ENCODE measurements at places on chromosomes 2 and 18.

GRCh38 chr18:3294435-3295080, 32.6 kb downstream of the MYL12B start:
- no peak for DNase-seq

DNA sequence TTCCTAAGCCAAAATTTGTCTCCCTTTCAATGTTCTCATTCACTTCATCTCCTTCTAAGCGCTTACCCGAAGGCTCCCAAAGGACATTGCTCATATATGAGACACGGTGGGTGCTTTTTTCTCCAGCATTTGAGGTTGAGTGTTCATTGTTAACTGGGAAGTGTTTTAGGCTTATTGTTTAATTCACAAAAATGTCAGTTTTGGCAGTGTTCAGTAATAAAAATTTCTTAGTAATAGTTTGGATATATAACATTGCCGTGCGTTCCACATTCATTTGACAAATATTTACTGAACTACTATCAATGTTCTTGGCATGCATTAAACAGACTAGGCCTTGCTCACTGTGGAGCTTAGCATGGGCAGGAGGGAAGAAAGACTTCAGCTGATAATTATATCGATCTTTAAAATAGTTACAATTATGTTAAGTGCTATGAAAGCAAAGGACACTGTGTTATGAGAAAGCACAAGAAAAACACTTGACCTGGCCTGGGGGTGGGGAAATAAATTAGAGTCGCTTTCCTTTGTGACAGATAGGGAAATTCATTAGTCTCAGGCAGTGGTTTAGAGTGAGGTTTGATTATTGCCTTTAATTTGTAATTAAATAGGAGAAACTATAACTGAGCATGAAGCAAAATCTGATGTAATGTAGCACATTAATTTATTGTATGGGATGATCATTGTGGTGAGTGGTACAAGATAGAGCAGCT, 82.2 kb upstream of the DOCK10 start:
- no peak for DNase-seq

GRCh38 chr18:59208602-59209125, 11.3 kb upstream of the GRP start:
- no peak for DNase-seq

DNA sequence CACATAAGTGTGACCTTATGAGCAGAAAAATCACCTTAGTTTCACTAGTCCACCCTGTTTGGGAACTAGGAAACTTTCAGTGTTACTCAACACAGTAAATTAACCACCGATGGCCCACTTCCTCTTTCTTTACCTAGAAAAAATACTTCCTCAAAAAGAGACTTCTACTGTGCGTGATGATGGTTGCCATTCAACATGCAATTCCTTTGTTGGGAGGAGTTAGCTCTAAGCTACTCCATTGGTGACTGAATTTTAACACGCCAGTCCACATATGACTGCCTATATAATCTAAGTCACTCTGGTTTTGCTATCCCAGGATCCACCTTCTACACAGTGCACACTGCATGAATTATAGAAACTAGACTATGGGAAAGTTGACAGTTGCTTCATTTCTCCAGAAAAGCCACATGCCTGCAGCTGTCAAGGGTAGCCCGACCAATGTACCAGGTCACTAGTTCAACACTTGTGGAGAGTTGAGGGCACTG, 47.8 kb upstream of the REG3G start:
- peak; percentile 10 for DNase-seq

DNA sequence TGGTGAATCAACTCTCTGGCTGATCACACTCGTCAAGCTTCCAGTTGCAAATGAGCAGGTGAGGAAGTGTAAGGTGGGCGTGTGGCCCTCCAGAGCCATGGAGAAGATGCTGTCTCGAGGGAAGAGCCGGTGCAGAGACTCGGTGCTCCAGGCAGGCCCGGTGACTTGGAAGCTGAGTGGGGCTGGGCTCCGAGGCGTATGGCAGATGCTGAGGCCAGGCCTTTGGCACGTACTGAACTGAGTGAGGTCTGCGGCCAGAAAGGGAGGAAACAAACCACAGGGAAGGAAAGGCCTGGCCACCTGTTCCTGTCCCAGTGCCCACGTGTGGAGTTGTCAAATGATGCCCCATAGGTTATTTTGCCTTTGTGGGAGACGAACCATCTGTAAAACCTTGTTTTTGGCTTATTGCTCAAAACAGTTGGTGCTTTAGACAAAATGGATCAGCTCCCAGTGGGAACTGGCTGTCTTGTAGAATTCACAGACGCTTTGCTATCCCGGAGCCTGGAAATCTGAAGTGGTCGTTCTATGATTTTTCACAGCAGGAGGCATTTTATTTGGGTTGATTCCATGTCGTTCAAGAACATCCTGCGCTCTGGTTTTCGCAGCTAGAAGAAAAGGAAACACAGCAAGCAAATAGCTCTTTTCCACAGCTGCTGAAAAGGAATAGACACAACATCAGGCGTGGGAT, 117.5 kb upstream of the TMEM18 start:
- DNase-seq: no peak

DNA sequence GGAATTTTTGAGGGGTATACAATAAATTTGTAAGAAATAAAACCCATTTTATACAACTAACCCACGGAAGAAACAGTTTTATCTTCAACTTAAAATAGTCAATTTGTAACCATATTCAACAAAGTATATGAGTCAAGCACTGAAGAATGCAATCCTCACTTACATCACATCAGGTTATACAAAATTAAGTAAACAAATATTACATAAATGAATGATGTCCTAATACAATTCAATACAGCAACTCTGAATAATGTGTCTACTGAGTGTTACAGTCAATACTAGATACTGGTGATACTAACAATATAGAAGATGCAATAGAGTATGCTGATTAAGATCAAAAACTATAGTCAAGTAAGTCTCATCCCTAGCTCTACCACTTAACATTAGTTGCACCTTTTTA, 58.6 kb downstream of the FANCL start:
- no peak for DNase-seq

DNA sequence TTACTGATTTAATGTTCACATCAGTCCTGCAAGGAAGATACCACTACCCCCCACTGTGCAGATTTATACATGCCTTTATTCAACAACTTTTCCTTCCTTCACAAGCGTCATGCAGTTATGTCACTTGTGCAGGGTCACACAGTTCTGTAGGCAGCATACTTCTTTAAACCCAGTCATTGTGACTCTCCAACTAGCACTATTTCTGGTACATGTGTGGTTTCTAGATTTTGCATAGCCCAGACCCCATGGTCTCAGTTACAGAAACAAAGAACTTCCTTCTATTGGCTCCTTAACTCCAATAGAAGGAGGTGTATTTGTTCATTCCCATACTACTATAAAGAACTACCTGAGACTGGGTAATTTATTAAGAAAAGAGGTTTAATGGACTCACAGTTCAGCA, 333.1 kb downstream of the ZNF516 start:
- no peak for DNase-seq

GRCh38 chr2:79219383-79219988, 59.9 kb upstream of the REG3A start:
- peak; percentile 62 for DNase-seq

- DNase-seq: no peak
Observed at GRCh38 chr2:2520401-2520811, 189.3 kb upstream of the MYT1L start.

DNA sequence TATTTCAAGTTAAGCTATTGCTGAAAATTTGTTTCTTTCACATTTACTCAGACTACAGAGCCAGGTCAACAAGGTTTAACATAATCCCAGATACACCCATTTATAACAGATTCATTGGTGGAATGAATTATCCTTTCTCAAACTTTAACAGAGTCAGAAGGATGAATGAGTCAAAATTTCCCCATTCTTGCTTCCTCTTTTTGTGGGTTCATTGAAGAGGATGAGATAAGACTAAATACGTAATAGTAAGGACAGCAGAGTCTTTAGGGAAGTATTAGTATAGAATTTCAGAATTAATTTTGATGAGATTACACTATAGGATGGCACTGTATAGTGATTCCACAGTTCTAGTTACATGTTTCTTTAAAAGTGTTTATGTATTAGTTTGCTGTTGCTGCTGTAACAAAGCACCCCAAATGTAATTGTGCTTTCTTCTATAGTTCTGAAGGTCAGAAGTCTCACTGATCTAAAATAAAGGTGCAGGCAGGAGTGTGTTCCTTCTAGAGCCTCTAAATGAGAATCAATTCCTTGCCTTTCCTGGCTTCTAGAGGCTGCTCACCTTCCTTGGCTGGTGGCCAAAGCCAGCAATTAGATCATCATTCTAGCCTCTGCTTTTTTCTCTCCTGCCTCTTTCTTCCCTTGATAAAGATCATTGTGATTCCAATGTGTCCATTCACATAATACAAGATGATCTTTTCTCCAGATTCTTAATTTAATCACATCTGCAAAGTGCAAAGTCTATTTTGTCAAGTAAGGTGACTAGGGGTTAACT, 309.3 kb upstream of the PIK3C3 start:
- DNase-seq: no peak

GRCh38 chr18:44518091-44518615, 162.5 kb upstream of the SETBP1 start:
- no peak for DNase-seq

DNA sequence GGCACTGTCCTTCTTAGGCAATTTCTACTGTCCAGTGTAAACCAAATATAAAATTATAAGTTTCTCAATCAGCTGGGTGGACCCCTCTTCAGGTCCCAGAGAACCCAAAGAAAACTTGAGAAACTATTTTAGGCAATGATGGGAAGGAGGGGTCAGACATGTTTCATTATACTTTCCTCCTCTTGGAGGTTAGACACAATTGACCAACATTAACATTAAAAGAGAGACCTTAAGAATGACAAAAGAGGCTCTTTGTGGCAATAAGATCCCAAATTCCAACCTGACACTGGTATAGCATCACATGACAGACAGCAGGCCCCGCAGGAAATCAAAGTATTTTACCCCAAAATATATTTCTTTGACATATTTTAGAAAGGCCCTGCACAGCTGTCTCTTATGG, 73.1 kb downstream of the LRRTM1 start:
- DNase-seq: no peak

DNA sequence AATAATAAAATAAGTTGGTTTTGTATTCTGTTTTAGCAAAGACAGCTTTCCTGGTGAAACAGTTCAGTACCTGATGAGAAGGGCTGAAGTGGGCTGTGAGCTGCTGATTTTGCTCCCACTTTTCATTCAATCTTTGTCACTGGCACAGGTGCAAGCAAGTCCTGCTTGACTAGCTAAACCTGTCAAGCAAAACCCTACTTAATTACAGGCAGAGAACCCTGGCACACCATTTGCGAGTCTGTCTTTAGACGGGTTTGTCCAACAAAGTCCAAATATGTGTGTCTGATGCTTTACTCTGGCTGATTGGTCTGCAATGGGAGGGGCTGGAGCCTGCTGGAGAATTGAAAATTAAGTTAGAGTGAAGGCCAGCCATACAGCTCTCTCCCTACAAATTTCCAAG, 267.2 kb downstream of the EPHA4 start:
- DNase-seq: no peak

DNA sequence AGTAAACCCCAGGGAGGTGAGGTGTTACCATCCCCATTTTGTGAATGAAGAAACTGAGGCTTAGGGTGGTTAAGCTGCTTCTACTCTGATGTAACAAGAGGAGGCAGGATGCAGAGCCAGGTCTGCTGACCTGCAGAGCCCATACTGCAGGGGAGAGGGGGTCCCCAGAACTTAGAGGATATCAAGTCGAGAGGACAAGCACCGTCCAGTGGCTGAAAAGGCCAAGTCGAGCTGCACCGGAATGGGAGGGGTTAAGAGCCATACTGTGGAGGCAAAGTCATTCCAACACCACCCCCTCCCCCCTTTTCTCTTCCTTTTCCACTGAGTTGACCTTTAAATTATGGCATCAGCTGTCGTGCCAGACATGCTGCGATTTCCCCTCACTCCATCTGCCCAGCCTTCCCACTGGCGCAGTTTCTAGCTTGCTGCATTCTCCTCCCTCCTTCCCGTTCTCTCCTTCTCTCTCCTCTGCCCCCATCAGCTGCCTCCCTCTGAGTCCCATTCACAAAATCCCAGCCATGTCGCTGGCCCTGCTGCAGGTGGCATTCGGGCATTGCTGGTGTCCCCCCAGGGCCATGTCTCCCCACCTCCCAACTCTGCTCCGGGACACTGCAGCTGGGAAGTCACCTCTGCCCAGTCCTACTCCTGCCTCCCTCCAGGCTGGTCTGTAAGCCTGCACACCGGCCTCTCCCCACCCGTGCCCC, 346.9 kb downstream of the DYSF start:
- DNase-seq: no peak

DNA sequence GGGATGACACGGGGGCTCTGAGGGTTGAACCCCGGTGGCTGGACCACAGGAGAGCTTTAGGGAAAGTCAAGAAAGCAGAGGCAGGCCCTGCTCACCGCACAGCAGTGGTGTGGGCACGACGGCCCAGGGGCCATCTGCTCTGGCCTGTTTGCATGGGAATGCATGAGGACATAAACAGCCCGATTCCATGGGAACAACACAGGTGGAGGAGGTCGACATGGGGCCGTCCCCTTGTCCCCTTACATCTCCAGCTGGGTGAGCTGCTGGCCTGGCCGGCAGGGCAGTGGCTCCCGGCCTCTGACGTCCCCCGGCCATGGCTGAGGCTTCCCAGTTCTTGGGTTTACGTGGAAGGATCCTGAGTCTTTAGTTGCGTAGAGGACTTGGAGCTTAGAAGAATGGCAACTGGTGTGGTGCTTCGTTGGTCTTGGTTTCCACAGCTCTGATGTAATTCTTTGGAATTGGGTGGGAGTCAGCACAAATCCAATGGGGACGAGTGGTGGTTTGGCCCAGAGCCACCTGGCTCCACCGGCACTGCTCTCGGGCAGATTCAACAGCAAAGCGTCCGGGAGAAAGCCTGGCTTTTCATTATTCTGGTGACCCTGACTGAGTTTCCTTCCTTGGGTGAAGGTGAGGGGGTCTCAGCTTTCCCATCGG, 98.3 kb upstream of the HDAC4 start:
- DNase-seq: no peak

- DNase-seq: no peak
Observed at GRCh38 chr2:239167011-239167673, 233.7 kb downstream of the HDAC4 start.

- DNase-seq: no peak
Observed at GRCh38 chr18:39693359-39693758, 2127.8 kb upstream of the CELF4 start.

- no peak for DNase-seq
Observed at GRCh38 chr18:76546436-76546835, 51.4 kb upstream of the ZNF516 start.

GRCh38 chr2:235467588-235467987, 26.3 kb upstream of the AGAP1 start:
- no peak for DNase-seq

All from hematopoietic multipotent progenitor cell treated with erythropoietin and hydrocortisone succinate and interleukin-3 and kit ligand, for 8 days (in vitro differentiated cells).